ENCODE measurements at places on chromosomes 1 and 21.

DNA sequence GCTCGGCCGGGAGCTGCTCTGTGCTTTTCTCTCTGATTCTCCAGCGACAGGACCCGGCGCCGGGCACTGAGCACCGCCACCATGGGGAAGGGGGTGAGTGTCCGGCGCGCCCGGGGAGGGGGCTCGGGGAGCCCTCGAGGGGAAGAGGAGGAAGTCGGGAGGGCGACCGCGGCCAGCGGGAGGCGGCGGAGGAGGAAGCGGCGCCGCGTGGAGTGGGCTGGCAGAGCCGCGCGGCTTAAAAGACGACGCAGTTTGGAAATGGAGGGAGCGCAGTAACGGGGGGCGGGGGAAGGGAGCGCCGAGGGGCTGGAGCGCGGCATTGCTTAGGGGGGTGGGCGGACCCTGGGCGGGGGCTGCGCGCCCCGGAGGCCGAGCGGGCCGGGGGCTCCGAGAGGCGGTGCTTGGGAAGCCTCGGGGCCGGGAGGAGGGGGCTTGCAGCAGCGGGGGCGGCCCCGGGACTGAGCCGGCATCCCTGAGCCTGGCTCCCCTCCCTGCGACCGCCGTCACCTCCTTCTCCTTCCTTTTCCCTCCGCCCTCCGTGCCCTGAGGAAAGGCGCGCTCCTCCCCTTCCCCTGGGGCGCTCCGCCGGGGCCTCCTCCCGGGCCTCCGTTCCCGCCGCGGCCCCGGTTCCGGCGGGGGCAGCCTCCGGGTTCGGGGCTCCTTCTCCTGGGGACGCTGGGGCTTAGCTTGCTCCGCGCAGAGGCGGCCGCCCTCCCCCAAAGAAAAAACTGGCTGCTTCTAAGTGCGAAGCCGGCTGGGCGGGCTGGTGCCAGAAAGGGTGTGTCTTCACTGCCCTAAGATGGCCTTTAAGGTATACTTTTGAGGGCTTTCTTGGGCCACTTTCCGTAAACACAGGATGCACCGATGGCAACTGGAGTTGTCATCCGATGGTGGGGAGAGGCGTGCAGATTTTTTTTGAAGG, 648 bp downstream of the ATP1A1 start:
- DNase-seq: peak; percentile 26

GRCh38 chr21:45112371-45112770, 38.0 kb downstream of the ADARB1 start:
- DNase-seq: no peak

DNA sequence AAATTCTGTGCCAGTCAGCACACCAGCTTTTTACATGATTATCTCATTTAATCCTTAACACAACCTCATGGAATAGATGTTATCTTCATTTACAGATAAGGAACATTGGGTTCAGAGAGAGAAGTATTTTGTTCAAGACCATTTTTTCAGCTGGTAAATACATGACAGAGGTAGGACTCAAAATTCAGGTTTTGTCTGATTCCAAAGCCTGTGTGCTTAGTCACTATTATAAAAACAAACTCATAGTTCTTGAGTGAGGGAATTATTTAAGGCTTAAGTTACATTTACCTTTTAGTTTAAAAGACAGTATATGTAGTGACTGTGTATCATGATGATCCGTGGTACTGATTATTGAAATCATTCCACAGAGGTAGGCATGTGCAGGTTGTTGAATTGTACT, 125.2 kb downstream of the MAGI3 start:
- no peak for DNase-seq

GRCh38 chr1:55480029-55480795, 265.0 kb upstream of the USP24 start:
- DNase-seq: no peak

DNA sequence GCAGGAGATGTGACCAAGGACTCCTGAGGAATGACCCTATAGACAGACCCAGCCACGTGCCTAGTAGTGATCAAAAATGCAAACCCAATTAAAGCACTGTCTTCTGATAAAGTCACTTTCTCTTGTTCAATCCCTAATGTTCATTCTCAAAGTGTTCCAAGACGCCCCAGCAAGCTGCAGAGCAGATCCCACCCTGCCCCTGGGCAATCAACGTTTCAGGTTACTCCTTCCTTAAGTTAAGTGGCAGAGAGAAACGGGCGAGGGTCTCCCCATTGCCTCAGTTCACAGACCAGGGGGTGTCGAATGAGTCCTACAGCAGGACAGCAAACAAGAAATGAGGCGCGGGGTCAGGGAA, 699 bp upstream of the RGS2 start:
- DNase-seq: no peak

DNA sequence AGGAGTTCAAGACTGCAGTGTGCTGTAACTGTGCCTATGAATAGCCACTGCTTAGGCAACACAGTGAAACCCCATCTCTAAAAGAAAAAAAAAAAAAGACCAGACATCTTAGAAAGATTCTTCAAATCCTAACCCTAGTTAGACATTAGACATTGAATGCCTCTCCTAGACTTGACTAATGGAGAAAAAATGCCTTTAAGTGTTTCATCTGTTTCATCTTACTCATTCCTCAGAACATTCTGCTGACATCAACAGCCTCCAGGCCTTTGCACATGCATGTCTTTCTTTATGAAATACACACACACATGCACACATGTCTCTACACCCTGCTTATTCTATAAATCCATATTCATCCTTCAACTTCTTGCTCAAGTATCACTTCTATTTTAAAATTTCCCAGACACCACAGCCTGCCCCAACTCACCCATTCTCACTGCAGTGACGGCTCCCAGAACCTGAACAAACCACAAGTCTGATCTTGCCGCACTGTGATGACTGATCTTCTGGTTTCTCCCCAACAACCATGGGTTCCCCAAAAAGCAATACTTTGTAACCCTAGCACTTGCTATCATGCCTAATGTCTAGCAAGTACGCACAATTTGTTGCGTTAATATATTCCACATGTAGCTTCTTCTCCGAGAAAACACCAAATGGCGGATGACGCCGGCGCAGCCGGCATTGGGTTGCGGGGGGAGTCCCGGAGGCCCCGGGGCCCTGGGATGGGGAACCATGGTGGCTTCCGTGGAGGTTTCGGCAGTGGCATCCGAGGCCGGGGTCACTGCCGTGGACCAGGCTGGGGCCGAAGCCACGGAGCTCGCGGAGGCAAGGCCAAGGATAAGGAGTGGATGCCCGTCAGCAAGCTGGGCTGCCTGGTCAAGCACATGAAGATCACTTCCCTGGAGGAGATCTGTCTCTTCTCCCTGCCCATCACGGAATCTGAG, 37.4 kb downstream of the LRRC52 start:
- DNase-seq: no peak

DNA sequence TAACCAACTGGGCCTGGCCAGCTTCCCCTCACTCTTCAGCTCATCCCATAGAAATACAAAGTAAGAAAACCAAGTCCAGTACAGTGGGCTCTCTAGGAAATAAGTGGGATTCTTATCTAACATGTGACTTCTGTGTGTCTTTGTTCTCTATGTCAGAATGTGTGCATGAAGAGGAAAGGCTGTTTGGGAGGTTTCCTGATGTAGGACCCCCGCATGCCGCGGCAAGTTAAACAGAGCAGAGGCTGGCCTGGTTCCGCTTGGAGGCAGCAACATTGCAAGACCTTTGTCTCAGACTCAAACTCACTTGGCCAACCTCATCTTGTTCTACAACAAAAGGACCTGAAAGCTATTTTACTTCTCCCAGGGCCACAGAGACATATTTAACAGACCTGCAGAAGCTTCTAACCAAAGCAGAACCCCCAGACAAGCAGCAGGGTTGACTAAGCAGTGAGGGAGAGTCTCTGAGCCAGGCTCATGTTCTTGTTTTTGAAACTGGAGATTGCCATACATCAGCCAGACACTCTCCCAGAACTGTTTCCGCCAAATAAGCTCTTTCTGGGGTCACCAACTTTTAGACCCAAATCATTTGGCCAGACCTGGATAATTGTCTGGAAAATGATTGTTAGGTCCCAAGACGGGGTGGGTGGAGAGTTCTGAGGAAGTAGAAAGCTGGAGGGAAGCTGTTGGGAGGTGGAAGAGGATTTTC, 6.2 kb downstream of the MTARC2 start:
- no peak for DNase-seq

GRCh38 chr1:221188458-221188857, 309.2 kb downstream of the HLX start:
- DNase-seq: no peak

- no peak for DNase-seq
Measured at GRCh38 chr1:240280560-240281322, 189.1 kb downstream of the FMN2 start.

- DNase-seq: no peak
Measured at GRCh38 chr1:156081917-156082308, 352 bp downstream of the MEX3A start.

DNA sequence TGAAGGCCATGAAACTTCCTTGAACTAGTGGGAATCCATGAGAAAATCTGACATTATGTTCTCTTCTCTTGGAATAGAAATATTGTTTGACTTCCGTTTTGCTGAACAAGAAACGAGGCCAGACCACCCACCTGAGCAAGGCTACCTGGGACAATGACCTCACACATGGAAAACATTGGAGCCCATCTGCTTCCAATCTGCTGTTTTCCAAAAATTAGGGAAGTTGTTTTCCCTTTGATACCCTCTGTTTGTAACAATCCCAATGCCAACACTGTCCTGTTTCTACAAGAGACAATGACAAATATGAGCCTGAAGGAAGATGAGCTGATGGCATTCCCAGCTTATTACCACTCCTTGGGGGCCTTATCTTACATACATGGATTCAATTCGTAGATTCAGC, 29.4 kb downstream of the OR2C3 start:
- no peak for DNase-seq

- DNase-seq: peak; percentile 6
Measured at GRCh38 chr1:222711319-222712252, 705 bp downstream of the AIDA start.

DNA sequence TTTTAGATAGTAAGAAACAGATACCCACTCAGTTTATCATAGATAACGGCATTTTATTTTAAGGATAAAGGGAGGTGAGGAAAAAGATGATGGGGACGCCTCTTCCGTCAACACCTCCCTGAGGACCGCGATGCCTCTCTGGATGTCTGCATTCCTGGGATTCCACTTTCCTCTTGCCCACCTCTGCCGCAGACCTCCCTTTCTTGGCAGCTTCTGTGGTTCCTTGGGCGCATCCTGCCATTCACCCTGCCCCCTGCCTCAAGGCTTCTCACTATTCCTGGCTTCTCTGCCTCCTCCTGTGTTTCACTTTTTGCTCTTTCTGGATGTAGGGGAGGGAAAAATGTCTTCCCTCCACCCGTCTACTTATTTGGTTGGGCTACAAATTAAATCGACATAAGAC, 19.9 kb downstream of the HUNK start:
- no peak for DNase-seq

DNA sequence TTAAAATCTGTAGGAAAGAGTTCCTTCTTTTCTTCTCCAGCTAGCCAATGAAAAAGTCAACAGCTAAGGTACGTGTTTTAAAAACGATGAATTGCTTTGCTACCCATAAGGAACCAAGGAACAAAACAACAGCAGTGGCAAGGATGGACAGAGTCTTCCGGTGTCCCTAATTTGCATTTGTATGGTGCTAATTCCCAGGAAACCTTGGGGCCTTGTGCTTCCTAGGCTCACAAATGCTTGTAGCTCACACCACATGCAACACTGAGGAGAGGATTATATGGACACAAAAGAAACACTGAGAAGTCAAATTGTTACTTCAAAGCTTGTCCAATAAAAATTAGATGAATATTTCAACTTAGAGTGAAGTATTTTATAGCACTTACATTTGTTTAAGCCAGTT, 1.8 kb upstream of the PGBD5 start:
- DNase-seq: no peak

DNA sequence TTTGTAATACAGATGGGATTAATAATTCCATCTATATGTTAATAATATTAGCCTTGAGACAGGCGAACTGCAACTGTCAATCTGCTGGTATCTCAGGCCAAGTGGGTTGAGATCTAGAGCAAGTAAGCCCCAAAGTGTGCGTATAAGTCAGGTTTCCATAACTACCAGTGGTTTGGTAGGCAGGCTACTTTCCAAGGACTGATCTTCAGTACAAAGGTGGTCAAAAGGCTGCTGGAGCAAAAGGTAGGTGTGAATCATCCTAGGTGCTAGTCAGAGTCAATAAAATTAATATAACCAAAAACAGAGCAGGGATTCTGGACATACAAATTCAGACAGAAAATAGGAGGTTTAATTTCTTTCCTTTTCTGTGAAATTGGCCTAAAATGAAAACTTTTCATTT, 328.0 kb downstream of the TGFB2 start:
- DNase-seq: no peak

DNA sequence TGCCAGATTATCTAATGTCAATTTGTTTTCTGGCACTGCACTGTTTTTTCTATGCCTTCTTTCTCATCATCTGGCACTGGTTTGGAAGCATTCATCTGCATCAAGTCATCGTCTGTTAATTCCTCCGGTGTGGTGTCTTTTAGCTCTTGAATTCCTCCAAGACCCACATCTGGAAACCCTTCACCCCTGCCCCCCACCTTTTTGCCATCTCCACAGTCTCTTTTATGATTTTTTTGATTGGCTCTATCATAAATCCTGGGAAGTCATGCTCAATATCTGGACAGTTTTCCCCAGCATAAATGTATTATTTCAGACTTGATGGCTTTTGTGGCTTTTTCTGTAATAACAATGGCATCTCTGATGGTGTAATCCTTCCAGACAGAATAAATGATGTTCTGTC, 10.4 kb upstream of the KCNK1 start:
- DNase-seq: no peak

GRCh38 chr21:32626621-32627196, 14.5 kb upstream of the CFAP298 start:
- no peak for DNase-seq

GRCh38 chr1:225699336-225699735, 46.4 kb upstream of the ENAH start:
- DNase-seq: no peak

DNA sequence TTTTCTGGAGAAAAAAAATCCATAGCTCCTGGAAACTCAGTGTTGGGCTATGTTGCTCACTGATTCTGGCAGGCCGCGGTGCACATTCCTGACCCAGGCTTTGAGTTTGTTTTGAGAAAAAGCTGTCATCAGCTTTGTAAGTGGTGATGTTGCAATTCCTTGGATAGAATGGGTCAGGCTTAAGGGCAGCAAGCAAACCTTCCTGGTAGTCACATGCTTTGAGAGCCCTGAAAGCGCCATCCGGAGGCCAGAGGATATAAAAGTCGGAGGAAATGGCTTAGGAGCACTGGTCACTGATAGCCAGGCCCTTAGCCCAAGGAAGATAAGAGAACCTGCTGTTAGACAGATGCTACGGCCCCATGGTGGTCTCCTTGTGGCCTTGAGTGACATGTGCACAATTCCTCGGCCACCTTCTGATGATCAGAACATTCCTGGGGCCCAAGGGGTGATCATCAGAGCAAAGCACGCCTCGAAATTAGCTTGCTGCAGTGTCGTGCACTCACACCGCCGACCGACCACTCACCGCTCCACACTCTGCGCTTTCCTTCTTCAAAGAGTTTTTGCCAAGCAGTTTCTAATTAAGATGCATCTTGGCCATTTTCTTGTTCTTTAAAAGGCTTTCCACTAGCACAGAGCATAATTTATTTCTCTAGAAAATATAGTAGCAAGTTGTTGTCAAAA, 78.6 kb downstream of the MAN1C1 start:
- DNase-seq: no peak

Data from stimulated activated CD8-positive, alpha-beta memory T cell treated with anti-CD3 and anti-CD28 coated beads, Interleukin-15, amount 100 ng/mL, for 24 hours (primary cell).